T-cell (primary cell): ENCODE measurements at places on chromosomes 6 and 20. TPM values are rescaled to one million over a fixed set of nuclear protein-coding genes. Genes with fewer than 3 reads are reported as not detected.

The CYP39A1 gene
- not detected for total RNA-seq

- no peak for DNase-seq
- H3K27ac ChIP-seq = no peak overlapping the region
- H3K36me3 ChIP-seq = no peaks in the 10 kb centered on the region
- no peaks in the 10 kb centered on the region for H3K4me1 ChIP-seq
Measured at GRCh38 chr20:48354903-48355302, 472.9 kb downstream of the PREX1 start.

GRCh38 chr6:19753826-19754225, 83.3 kb upstream of the ID4 start:
- no peaks in the 10 kb centered on the region for H3K27me3 ChIP-seq
- H3K36me3 ChIP-seq = no peaks in the 10 kb centered on the region
- H3K4me3 ChIP-seq = no peak overlapping the region
- no peak overlapping the region for H3K27ac ChIP-seq

- H3K36me3 ChIP-seq = no peaks in the 10 kb centered on the region
- no peak for DNase-seq
- H3K4me3 ChIP-seq = no peak overlapping the region
Measured at GRCh38 chr6:168577496-168577895, 136.5 kb downstream of the SMOC2 start.

DNA sequence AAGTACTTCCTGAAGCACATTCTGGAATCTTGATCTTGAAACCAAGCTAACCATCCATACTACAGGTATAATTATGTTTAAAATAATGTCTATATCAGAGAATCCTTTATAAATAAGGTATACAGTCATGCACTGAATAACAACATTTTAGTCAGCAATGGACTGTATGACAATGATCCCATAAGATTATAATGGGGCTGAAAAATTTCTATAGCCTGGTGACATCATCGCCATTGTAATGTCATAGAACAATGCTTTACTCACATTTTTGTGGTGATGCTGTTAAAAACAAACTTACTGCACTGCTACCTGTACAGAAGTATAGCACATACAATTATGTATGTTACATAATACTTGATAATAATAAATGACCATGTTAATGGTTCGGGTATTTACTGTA, 31.8 kb downstream of the RNF146 start:
- DNase-seq = no peak
- H3K4me1 ChIP-seq = peaks cover 2% of the 10 kb centered on the region
- no peak overlapping the region for H3K4me3 ChIP-seq
- peaks cover 3% of the 10 kb centered on the region for H3K36me3 ChIP-seq
- no peak overlapping the region for H3K27ac ChIP-seq
- no peaks in the 10 kb centered on the region for H3K27me3 ChIP-seq

DNA sequence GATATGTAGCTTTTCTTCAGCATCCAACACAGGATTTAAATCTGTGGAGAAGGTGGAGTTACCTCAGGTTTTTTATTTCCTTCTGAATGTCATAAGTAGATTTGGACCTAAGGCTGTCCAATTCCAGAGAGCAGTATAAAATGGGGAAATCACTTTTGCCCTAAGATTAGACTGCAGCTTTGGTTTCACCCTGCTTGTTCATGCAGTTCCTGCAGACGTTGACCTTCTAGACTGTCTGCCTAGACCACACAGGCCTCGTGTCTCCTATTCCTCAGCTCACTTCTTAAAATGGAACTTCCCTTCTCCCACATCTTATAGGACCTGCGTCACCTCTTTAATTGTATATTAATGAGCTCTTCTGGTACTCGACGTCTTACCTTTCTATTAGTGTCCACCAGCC, 26.0 kb upstream of the C6orf62 start:
- no peak for DNase-seq
- no peaks in the 10 kb centered on the region for H3K27me3 ChIP-seq
- no peaks in the 10 kb centered on the region for H3K4me1 ChIP-seq
- no peak overlapping the region for H3K4me3 ChIP-seq
- no peaks in the 10 kb centered on the region for H3K36me3 ChIP-seq

- H3K4me3 ChIP-seq = no peak overlapping the region
- H3K36me3 ChIP-seq = no peaks in the 10 kb centered on the region
- no peaks in the 10 kb centered on the region for H3K4me1 ChIP-seq
- H3K27ac ChIP-seq = no peak overlapping the region
- DNase-seq = no peak
- no peaks in the 10 kb centered on the region for H3K27me3 ChIP-seq
Measured at GRCh38 chr20:25139029-25139705, 56.3 kb upstream of the ENTPD6 start.

GRCh38 chr6:66930559-66931290, 1223.7 kb upstream of the EYS start:
- no peaks in the 10 kb centered on the region for H3K4me1 ChIP-seq
- no peaks in the 10 kb centered on the region for H3K27me3 ChIP-seq
- no peak for DNase-seq
- H3K36me3 ChIP-seq = no peaks in the 10 kb centered on the region
- H3K27ac ChIP-seq = no peak overlapping the region
- H3K4me3 ChIP-seq = no peak overlapping the region

DNA sequence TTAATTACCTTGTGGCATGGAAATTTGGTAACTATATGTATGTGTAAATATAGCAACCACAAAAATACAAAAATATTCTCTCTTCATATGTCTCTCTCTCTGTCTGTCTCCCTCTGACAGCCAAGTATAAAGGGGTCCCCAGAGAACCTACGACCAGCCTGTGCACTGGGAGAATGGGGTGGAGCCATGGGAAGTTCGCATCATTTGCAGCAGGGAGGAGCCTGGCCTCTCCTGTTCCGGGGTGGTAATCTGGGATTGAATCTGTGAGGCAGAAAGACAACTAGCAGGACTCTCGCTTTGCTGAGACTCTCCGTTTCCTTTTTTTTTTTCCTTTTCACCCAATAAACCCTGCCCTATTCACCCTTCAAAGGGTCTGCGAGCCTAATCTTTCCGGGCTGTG, 1109.1 kb downstream of the HACE1 start:
- H3K27ac ChIP-seq = no peak overlapping the region
- DNase-seq = no peak
- H3K4me1 ChIP-seq = no peaks in the 10 kb centered on the region
- no peak overlapping the region for H3K4me3 ChIP-seq
